Germinal center (tissue), 1 donor: ENCODE measurements at places on chromosomes 2 and 18.
A peak's percentile ranks its signal among the peaks of the same experiment; 100 is the strongest.

DNA sequence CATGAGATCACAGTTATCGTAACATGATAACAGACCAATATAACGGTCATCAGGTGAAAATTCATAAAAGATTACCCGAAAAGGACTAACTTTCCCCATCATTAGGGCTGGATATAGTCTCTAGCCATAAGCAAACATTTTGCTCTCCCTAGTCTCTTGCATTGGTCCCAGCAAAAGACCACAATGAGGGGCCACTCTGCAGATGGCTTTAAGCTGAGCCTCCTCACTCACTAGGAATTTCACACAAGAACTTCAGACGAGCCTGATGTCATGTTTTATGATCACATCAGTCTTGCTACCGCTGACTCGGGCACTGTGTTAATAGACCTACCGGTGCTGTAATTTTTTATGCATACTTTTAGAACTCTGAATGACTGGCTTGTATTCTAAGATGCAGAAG, 35.2 kb downstream of the STK17B start:
- no peak for DNase-seq

DNA sequence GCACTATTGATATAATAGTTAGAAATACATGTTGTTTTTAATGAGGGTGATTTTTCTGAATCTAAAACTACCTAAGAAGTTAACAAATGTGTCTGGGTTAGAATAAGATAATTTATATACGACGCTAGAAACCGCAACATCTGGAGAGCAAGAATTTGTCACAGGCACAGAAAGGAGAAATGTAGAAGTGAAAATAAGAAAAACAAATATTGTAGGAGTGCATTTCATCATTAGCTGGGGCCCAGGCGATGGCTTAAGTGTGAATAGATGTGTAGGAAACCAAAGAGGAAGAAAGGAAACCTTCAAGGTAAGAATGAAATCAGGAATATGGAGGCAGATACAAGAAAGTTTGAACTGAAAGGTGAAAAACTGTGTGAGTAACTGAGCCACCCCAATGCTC, 90.3 kb downstream of the LRP2 start:
- DNase-seq = no peak

DNA sequence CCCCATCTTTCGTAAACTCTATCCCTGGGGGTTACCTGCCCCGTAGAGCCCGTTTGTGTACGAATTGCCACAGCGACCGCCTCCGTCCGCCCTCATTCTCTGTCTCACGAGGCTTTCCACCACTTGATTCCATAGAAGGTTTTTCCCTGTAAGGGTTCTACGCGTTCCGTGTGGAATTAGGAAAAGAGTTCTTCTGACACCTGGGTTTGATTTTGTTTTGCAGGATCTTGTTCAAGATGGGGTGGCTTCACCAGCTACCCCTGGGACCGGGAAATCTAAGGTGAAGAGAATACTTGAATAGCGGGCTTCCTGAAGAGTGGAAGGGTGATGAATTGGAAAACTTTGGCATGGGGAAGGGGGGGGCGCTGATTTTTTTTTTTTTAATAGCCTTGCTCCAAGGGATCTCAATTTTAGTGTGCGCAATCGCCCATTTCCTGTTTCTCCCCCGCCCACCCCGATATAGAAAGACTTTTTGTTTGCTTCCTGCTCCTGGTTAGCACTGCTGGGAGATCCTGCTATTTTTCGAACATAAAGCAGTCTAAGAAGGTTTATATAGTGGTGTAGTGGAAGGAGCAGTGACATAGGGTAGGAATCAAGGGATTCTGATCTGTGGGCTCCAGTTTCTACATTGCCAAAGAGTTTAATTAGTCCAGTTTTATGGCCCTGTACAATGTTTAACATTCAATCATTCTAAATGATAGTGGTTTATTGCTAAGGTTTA, 564 bp downstream of the GCC2 start:
- peak; percentile 36 for DNase-seq

- DNase-seq = no peak
Observed at GRCh38 chr2:220785178-220785577, 786.9 kb downstream of the EPHA4 start.

- DNase-seq = no peak
Observed at GRCh38 chr2:141911485-141912066, 219.2 kb downstream of the LRP1B start.

DNA sequence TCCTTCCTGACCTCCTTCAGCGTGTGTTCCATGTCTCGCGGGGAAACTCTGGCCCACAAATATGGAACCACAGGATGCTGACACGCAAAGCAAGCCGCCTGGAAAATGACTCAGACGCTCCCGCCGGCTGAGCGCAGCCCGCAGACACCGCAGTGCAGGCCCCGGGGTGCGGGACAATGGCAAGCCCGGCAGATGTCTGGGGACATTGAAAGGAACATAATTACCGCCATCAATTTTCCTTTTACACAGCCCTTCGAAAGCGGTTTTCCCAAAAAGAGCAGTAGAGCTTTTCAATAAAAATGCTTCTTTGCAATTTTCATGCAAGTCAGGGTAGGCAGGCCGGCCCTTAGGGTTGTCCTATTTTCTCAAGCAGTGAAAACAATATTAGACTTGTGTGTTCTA, 159.2 kb upstream of the SH3BP4 start:
- no peak for DNase-seq

DNA sequence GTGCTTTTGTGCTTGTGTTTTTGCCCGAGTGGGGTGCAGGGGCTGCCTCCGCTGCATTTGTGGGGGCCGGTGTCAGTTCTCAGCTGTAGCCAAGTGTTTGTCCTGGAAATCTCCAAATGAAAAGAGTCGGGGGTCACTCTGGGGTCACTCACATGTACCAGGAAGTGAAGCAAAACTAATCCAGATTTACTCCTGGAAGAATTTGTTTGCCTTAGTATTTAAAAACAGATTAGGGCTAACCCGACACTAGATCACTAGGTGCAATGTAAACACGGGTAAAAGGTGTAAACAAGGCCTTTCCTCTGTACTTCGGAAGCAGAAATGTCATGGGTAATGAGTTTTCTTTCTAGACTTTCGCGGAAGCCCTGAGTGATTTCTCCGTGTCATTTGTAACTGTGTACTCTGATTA, 50.3 kb downstream of the GBX2 start:
- no peak for DNase-seq

DNA sequence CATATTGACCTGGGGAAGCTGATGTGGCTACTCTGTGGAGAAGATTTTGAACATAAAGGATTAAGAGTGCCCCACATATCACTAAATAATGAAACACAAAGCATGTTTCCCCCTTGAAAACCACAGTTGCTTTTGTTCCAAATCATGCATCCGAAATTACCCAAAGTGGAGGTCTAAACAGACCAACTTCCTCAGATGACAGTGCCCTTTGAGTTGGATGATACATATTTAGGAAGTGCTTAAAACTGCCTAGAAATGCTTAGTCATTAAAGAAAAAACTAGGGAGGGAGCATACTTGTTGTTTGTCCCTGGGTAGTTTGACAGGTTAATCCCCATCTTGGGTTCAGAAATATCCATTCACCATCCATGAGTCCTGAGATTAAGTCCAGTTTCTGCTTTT, 1070.3 kb downstream of the SUCLG1 start:
- DNase-seq = no peak

DNA sequence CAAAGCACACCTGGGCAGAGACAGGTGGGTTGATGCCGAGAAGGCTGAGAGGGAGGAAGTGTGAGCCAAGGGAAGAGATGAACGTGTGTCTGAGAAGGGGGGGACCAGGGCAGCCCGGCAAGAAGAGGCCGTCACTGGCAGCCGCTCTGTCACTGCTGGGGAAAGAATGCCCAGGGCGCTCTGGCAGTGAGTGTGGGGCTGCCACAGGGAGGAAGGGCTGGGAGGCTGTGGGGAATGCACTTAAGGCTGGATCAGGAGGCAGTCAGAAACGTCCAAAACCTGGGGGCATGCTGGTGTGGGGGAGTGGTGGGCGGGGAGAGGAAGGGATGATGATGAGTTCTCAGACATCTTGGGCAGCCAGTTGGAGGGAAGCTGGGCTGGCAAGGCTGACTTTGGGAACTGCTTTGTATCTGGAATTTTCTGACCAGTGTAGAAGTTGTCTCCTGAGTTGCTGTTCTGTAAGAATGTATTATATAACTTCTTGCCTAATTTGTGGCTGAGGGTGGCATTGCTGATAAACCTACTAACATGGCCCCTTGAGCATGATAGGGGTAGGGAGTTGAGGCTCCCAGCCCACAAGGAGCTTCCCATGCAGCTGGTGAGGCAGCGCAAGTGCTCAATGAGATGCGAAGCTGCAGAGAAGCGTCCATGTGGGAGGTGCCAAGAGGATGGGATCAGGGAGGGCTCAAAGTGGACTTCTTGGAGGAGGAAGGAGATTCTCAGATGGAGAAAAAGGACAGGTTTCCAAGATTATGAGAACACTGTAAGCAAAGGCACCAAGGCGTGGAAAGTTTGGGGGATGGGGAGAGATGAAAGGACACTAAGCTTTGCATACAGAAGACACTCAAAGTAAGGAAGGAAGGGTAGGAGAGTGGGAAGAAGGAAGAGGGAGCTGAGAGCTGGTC, 185.1 kb upstream of the HAAO start:
- DNase-seq = no peak

- no peak for DNase-seq
Observed at GRCh38 chr18:76391746-76392145, 103.3 kb downstream of the ZNF516 start.

- DNase-seq = no peak
Observed at GRCh38 chr2:227214622-227215041, 50.2 kb downstream of the COL4A3 start.

- DNase-seq = no peak
Observed at GRCh38 chr2:20588918-20589871, 61.7 kb downstream of the HS1BP3 start.

GRCh38 chr2:127417406-127417805, 821 bp upstream of the PROC start:
- no peak for DNase-seq
